DMS53 (cell line): ENCODE measurements at places on chromosomes 16 and 17.
A peak's percentile ranks its signal among the peaks of the same experiment; 100 is the strongest.

- no peak for DNase-seq
Observed at GRCh38 chr17:69511250-69511649, 96.8 kb downstream of the MAP2K6 start.

DNA sequence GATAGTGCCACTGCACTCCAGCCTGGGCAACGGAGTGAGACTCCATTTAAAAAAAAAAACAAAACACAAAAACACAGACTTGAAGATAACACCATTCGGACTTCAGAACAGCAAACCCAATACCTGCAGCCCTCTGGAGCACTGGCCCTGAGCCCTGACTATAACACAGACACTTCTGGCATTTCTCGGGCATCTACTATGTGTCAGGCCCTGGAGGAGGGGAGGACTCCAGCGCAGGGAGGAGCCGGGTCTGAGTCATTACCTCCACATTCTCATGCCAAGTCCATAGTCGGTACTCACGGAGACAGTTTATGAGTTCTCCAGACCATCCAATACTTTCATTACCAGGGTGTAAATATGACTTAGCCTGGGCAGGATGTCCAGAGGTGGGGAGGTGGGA lies 48.8 kb downstream of the PITPNM3 start:
- DNase-seq: no peak

GRCh38 chr16:74186561-74186971 lies 110.0 kb upstream of the PSMD7 start:
- DNase-seq: peak; percentile 55

- DNase-seq: no peak
Observed at GRCh38 chr17:42130310-42130936, 7.8 kb downstream of the HSPB9 start.

DNA sequence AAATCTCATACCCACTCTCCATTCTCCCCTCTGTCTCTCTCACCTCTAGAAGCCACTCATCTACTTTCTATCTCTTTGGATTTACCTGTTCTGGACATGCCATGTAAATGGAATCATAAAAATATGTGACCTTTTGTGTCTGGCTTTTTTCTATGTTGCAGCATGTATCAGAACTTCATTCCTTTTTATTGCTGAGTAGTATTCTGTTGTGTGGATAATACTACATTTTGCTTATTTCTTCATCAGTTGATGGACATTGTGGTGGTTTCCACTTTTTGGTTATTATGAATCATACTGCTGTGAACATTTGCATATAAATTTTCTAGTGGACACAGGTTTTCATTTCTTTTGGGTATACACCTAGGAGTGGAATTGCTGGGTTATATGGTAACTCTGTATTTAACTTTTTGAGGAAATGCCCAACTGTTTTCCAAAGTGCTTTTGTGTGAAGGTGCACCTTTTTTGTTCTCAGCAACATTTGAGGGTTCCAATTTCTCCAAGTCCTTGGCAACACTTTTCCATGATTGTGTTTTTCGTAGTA lies 18.2 kb downstream of the MRTFB start:
- no peak for DNase-seq

DNA sequence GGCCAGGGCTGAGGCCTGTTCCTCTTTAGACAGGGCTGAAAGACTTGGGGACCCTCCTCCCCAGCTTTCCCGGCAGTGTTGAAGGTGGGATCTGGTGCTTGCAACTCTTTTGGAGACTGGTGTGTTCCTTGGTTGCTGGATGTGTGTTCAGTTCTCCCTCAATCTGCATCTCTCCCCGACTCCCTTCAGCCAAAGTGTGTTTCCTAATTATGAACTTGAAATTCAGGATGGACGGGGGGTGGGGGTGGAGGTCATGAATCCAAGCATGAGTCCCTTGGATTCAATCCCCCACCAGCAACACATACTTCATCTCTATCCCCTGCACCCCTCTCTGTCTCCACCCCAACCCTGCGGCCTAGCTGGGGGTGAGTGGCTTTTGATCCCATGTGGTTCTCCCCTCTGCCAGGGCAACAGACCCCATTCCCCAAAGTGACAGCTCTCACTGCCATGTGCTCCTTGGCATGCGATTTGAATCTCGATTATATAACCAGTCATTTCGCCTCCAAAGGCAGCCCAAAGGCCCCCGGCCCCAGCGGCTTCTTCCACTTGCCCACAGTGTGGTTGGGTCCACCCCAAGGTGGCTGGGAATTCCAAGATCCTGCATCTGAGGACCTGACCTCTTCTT lies 1.3 kb downstream of the ARHGAP23 start:
- DNase-seq: no peak

DNA sequence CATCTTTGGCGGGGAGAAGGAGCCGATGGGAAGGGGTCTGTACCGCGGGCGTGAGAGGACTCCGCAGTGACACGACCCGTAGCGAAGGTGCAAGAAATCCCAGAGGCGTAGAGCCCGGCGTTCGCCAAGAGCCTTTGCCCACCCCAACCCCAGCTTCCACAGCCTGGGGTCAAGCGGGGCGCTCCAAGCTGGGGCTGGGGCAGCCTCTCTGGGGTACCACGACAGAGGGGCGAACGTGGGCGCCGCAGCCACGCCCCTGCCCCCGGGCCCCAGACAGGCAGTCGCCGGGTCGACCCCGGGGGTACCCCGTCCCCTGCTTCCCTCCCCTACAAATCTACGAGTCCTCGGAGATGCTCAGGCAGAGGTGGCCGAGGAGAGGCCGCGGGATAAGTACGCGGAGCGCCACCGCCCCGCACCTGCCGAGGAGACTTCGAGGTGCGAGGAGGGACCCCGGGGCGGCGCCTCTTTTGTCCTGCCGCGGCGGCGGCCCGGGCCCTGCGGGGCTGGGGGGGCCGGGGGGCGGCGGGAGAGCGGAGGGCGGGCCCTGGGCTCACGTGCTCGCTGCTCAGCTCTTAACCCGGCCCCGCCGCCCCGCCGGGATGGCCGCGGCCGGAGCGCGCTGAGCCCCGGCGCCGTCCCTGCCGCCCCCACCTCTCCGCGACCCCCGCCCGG lies at the start of gene ADAM11:
Gene ADAM11, plus strand, starts transcription at position 575 of the 672 bp plus-strand sequence. CDS start 212 bp downstream, outside the sequence.
- DNase-seq: peak; percentile 58

GRCh38 chr17:14205992-14206461 lies 30.6 kb downstream of the CDRT15 start:
- DNase-seq: no peak

DNA sequence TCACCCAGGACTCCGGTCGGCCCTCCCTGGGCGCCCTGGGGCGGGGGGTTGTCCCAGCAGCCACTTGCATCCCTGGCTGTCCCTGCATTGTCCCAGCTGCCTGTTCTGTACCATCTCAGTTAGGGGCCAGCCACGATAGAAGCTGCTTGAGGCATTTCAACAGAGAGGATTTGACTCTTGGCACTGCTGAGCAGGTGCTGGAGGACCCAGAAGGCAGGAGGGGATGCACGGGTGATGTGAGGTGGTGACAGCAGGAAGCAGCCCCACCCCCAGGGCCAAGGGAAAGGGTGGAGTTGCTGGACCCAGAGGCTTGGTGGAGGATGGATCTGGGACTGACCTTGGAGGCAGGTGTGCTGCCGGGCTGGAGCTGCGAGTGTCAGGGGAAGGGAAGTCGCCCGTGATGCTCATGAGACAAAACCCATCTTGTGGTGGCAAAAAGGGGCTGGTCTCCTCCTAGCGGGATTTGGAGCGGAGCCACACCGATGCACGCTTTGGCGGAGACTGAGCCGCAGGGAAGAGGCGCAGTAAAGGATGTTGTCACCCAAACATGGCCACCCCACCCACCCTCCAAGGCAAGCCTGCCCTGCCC lies 188.0 kb upstream of the GSE1 start:
- DNase-seq: peak; percentile 80

DNA sequence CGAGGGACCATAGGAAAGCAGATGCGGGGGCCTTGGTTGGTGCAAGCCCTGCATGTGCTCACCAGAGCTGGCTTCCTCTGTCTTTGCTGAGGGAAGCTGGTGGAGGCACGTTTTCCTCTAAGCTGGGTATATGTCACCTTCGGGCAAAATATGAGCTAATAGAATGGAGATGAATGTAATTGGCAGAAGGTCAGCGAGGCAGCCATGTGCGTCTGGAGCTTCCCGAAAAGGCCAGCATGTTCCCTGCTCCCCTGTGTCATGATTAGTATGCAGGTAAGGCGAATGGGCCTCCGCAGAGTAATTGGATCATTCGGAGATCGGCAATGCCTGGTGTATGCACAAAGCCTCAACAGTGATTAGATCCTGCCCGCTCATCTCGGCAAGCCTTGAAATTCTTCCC lies 806.2 kb upstream of the EEF2KMT start:
- no peak for DNase-seq

DNA sequence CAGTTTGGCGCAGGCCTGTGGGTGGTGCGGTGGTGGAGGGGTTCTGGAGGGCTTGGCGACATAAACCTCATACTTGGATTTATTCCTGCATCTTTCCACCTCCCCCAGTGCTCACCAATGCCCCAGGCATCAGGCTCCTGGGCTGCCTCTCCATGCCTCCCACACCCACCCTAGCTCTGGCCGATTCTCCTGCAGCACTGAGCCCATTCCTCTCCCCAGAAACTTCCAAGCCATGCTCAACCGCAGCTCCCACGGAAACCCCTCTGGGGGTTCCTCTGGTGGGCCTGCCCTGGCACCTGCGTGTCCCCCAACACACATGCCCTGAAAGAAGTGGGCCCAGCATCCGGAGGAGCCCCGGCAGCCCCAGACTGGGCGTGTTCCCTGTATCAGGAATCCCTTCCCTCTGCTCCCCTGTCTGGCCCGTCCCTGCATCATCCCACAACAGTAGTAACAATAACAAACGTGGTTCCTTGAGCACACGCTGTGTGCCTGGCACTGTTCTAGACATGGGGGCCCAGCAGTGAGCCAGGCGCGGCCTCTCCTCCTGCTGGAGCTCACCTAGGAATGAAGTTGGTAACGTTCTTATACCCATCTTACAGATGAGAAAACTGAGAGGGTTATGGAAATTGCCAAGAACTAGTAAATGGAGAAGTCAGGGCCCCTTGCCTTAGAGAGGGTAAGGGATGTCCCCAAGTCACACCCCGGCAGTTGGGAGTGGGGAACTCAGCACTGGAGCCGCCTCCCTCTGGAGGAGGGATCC lies 2.3 kb downstream of the PRSS21 start:
- DNase-seq: no peak

DNA sequence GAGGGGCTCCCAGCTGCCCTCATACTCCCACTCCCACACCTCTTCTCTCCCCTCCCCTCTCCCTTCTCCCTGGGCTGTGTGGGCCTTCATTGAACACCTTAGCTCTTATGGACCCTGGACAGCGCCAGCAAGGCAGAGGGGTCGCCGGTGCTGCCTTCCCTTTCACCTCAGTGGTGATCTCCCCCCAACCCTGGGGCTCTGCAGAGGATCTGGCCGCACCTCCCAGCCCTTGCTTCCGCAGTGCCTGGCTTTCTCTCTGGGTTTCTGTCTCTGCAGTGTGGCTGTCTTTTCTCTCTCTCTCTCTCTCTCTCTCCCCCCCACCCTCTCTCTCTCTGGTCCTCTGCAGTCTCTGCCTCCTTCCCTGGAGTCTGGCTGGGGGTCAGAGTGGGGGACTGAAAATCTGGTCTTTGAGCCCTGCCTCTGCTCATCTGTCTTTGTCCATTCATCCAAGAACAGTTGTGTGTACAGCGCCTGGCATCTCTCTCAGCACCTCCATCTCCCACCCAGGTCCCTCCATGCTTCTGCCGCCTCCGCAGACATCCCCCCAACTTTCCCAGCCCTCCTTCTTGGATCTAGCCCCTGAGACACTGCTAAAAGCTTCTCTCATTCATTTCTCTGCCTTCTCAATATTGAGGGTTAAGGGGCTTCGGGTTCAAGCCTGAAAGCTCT lies 1.1 kb downstream of the SEZ6L2 start:
- no peak for DNase-seq

DNA sequence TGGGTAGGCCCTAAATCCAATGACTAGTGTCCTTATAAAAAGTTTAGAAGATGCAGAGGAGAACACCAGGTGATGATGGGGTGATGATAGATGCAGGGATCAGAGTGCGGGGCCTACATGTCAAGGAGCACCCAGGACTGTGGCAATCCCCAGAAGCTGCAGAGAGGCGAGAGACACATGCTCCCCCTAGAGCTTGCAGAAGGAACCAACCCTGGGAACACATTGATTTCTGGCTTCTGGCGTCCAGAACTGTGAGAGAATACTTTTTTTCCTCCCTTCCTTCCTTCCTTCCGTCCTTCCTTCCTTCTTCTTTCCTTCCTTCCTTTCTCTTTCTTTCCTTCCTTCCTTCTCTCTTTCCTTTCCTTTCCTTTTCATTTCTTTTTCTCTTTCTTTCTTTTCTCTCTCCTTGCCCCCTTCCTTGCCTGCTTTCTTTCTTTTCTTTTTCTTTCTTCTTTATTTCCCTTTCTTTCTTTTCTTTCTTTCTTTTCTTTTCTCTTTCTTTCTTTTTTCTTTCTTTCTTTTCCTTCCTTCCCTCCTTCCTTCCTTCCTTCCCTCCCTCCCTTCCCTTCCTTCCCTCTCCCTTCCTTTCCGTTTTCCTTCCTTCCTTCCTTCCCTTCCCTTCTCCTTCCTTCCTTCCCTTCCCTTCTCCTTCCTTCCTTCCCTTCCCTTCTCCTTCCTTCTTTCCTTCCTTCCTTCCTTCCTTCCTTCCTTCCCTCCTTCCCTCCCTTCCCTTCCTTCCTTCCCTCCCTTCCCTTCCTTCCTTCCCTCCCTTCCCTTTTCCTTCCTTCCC lies 134.3 kb downstream of the HAPSTR1 start:
- DNase-seq: peak; percentile 36

- no peak for DNase-seq
Observed at GRCh38 chr17:19541445-19541844, 7.8 kb downstream of the SLC47A1 start.

- DNase-seq: peak; percentile 82
Observed at GRCh38 chr17:73255671-73256181, 6.0 kb downstream of the CPSF4L start.

GRCh38 chr17:12256380-12256995 lies 235.8 kb downstream of the MAP2K4 start:
- peak; percentile 31 for DNase-seq

GRCh38 chr17:75113798-75114551 lies 4.2 kb downstream of the ARMC7 start:
- DNase-seq: peak; percentile 93

DNA sequence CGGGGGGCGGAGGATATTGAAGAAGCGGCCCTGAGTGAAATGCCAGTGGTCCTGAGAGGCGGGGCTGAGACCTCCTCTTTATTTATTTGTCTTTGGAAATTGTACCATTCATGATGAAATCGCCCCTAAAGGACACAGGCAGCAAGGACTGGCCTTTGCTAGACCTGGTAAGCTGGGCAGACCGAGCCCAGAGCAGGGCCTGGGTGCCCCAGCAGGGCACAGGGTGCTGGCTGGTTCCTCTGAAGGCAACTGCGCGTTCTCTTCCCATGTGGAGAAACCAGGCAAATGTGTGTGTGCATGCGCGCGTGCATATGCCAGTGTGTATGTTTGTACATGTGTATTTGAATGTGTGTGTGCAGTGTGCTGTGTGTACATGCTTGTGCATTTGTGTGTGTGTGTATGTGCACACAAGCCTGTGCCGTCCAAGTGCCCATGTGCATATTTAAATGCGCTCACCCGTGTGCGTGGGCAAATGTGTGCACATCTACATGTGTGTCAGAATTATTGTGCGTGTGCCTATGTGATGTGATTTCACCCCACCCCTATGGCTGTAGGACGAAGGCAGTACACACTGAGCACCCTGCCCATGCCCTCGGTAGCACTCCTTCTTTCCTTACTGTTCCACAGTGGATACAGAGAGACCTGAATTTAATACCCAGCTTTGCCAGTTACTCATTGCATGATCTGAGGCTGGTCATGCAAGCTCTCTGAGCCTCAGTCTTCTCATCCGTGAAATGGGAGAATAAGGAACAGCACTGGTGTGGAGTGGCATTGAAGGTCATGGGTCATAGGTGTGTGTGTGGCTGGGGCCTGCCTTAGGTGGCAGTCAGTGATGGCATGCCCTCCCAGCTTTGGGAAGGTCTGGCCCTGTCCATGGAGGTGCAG lies 105.2 kb downstream of the CMIP start:
- peak; percentile 32 for DNase-seq

- DNase-seq: no peak
Observed at GRCh38 chr16:3454631-3455147, 11.2 kb downstream of the NAA60 start.

- DNase-seq: peak; percentile 95
Observed at GRCh38 chr17:75877752-75878173, 618 bp downstream of the TRIM47 start.
